ENCODE measurements at places on chromosomes 1 and 21. TPM values are rescaled to one million over a fixed set of nuclear protein-coding genes. Genes with fewer than 3 reads are reported as not detected.

The LHX8 gene
- total RNA-seq: not detected

The TSPAN1 gene
- 2.0 TPM for total RNA-seq

The TAS1R1 gene
- total RNA-seq: not detected

The HPCA gene
- not detected for total RNA-seq

The FASLG gene
- total RNA-seq: not detected

The NKAIN1 gene
- total RNA-seq: not detected

The SUSD4 gene
- not detected for total RNA-seq

The COL9A2 gene
- 3.4 TPM for total RNA-seq

The SLC1A7 gene
- total RNA-seq: not detected

The ILDR2 gene
- not detected for total RNA-seq

The BCAN gene
- not detected for total RNA-seq

The GREM2 gene
- not detected for total RNA-seq

The PTGFRN gene
- 27.0 TPM for total RNA-seq

The TNFRSF4 gene
- 2.3 TPM for total RNA-seq

The FTCD gene
- total RNA-seq: not detected

The PAQR6 gene
- 2.1 TPM for total RNA-seq

The IL20 gene
- total RNA-seq: not detected

The CD1D gene
- total RNA-seq: 17.6 TPM

The MAP10 gene
- 1.2 TPM for total RNA-seq

The PADI2 gene
- 2.3 TPM for total RNA-seq

The CFAP57 gene
- not detected for total RNA-seq

The VWA1 gene
- 35.1 TPM for total RNA-seq

The CASQ2 gene
- not detected for total RNA-seq

The ATP5PO gene
- 218 TPM for total RNA-seq

The CRYAA gene
- not detected for total RNA-seq

The SELL gene
- 0.26 TPM for total RNA-seq

The TNFRSF1B gene
- total RNA-seq: 41.6 TPM

The WNT9A gene
- total RNA-seq: 0.65 TPM

The GBP1 gene
- total RNA-seq: 22.9 TPM

The ZNF593OS gene
- total RNA-seq: not detected

The PGBD5 gene
- total RNA-seq: 1.3 TPM

The SLC6A9 gene
- total RNA-seq: 10.5 TPM

The PLA2G2D gene
- not detected for total RNA-seq

The MYOM3 gene
- total RNA-seq: 0.08 TPM

The TMEM52 gene
- 0.65 TPM for total RNA-seq

The DNALI1 gene
- total RNA-seq: 8.0 TPM

The CRNN gene
- not detected for total RNA-seq

The CD1E gene
- not detected for total RNA-seq

The USF1 gene
- 27.8 TPM for total RNA-seq

The OR2L8 gene
- total RNA-seq: not detected

The BATF3 gene
- total RNA-seq: 3.9 TPM

The CIART gene
- total RNA-seq: 1.3 TPM

The LY9 gene
- total RNA-seq: not detected

The DISP1 gene
- 4.0 TPM for total RNA-seq

The SPOCD1 gene
- 15.3 TPM for total RNA-seq

The S100A7A gene
- total RNA-seq: not detected

The S100A9 gene
- not detected for total RNA-seq

The CFHR3 gene
- not detected for total RNA-seq

The LRRC53 gene
- total RNA-seq: not detected

The LORICRIN gene
- total RNA-seq: not detected

The KRTAP21-1 gene
- total RNA-seq: not detected
